ENCODE measurements at places on chromosomes 1 and 21.

DNA sequence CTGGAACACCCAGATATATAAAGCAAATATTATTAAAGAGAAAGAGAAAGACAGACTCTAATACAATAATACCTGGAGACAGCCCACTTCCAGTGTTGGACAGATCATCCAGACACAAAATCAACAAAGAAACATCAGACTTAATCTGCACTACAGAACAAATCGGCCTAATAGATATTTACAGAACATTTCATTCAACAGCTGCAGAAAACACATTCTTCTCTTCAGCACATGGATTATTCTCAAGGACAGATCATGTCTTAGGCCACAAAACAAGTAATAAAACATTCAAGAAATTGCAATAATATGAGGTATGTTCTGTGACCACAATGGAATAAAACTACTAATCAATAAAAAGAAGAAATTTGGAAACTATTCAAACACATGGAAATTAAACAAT lies 398.3 kb upstream of the DUSP10 start:
- DNase-seq, result no peak
- no peaks in the 10 kb centered on the region for H3K4me1 ChIP-seq
- no peaks in the 10 kb centered on the region for H3K27me3 ChIP-seq
- no peak overlapping the region for H3K27ac ChIP-seq
- H3K4me3 ChIP-seq, result no peak overlapping the region

DNA sequence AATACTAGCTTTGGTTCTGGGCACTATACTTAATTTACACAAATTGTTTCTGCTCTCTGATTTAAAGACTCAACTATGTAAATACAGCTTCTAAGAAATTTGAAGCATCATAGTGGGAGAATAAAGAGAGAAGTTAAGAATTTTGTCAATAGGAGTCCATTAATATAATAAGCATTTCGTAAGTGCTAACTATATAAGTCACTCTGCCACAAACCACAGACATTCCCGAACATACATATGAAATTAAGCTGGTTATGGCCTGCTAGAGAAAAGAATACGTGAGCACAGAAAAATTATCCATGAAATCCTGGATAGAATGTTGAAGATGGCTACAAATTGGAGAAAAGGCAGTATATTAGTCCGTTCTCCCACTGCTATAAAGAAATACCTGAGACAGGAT lies 526.2 kb downstream of the MRPL39 start:
- no peaks in the 10 kb centered on the region for H3K4me1 ChIP-seq
- no peak for DNase-seq
- H3K4me3 ChIP-seq, result no peak overlapping the region

- no peaks in the 10 kb centered on the region for H3K27me3 ChIP-seq
- H3K4me3 ChIP-seq, result no peak overlapping the region
- H3K4me1 ChIP-seq, result no peaks in the 10 kb centered on the region
- H3K36me3 ChIP-seq, result no peaks in the 10 kb centered on the region
These were observed 659.1 kb downstream of the MRPL39 start for GRCh38 chr21:24948186-24948585.

GRCh38 chr1:42334240-42335049 lies 590 bp downstream of the FOXJ3 start:
- H3K4me1 ChIP-seq, result peaks cover 44% of the 10 kb centered on the region
- H3K27ac ChIP-seq, result peak overlapping the region; percentile 96
- no peaks in the 10 kb centered on the region for H3K27me3 ChIP-seq
- peak overlapping the region; percentile 84 for H3K4me3 ChIP-seq
- H3K36me3 ChIP-seq, result no peaks in the 10 kb centered on the region
- no peak for DNase-seq

All from progenitor cell of endocrine pancreas (in vitro differentiated cells).